Activated CD4-positive, alpha-beta T cell treated with anti-CD3 and anti-CD28 coated beads, Interleukin-2, amount 50 U/mL, for 48 hours (primary cell): ENCODE measurements at places on chromosomes 1 and 21.

DNA sequence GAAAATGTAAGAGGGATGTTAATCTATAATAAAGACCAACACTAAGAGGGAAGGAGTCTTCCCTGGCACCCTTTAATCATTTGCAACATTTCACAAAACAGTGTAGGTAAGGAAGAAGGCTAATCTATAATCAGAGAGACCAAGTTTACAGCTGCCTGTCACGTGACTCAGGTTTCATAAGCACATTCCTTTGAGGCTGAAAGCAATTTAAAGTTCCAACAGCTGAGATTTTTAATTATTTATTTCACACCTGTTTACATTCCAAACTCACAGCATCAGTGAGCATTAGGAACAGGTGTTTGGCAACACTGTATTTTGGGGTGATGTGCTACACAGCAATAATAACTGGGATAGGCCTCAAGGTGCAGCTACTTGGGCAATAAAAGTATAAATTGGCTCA is 75.7 kb upstream of the PGBD5 start:
- DNase-seq = no peak

- DNase-seq = no peak
Observed at GRCh38 chr1:54298284-54299033, 98.5 kb downstream of the MRPL37 start.

DNA sequence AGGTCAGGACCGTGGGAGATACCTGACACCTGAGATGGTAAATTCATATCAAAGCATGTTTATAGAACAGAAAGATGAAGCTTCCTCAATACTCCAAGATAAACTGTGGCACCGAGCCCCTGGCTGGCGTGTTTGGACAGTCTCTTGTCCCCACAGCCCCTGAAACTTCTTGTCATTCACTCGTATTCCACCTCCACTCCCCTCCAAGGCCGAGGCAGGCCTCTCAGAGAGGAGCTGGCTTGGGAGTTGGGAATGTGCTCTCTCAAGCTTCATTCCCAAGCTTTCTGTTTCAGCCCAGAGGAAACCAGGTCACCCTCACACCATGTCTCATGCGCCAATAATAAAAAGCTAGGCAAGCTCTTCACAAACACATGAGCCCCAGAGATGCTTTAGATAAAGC is 86.1 kb downstream of the NPHP4 start:
- no peak for DNase-seq

- DNase-seq = no peak
Observed at GRCh38 chr1:158020886-158021620, 27.6 kb downstream of the KIRREL1 start.

DNA sequence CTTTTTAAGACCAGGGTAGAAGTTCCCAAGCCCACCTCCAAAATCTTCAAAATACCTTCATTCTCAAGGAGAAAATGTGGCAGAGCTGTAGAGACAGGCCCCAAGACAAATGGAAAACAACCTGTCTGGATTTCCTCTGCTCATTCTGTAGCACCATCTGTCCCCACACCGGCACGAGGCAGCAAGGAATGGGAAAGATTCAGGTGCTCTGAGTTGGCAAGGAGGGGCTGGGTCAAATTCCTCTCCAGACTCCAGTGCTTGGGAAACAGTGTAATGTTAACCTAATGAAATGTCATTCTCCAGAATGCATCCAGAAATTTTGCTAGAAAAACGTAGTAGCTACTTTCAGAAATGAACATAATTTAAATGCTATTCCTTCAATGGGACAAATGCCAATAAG is 9.3 kb downstream of the PABPC4 start:
- no peak for DNase-seq

- DNase-seq = peak; percentile 53
Observed at GRCh38 chr1:235866205-235866912, at the start of gene LYST. Gene LYST (minus strand): TSS chr1:235866906. CDS start chr1:235830417, 36,489 bp downstream.

GRCh38 chr1:15952317-15953258 is 23.3 kb downstream of the ZBTB17 start:
- peak; percentile 65 for DNase-seq

GRCh38 chr1:113917400-113918082 is 11.6 kb upstream of the HIPK1 start:
- no peak for DNase-seq

DNA sequence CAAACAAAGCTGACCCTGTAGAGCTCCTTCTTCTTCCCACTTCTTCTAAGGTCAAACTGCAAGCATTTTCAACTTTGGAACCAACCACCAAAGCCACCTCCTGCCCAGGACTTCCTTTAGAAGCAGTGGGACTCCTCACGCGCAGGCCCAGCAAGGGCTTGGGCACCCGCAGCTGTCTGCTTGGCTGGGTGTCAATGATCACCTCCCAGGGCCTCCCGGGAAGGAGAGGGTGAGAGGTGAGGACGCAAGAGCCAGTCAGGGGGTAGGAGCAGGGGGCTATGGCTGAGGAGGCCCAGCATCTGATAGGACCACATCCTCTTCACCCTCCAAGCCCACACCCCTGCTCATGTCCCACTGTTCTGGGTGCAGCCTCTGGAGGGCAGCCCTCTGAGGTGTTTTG is 10.2 kb downstream of the KLHL21 start:
- no peak for DNase-seq

DNA sequence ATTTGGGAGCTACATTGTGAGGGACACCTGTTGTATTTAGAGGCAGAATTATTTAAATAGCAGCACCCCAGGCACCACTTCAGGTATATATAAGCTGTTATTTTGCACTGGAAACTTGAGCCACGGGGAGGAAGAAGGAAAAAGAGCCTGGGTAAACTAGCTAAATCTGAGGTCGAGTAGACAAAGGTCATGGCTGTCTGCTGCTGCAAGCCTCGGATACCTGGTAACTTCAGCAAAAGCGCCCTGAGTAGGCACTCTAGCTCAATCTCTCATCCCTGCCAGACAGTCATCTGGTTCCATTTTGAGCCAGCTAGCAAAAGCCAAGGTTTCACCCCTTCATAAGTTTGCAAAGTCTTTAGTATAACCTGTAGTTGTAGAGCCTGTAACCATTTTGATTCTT is 101.9 kb upstream of the ZNF644 start:
- DNase-seq = peak; percentile 7

DNA sequence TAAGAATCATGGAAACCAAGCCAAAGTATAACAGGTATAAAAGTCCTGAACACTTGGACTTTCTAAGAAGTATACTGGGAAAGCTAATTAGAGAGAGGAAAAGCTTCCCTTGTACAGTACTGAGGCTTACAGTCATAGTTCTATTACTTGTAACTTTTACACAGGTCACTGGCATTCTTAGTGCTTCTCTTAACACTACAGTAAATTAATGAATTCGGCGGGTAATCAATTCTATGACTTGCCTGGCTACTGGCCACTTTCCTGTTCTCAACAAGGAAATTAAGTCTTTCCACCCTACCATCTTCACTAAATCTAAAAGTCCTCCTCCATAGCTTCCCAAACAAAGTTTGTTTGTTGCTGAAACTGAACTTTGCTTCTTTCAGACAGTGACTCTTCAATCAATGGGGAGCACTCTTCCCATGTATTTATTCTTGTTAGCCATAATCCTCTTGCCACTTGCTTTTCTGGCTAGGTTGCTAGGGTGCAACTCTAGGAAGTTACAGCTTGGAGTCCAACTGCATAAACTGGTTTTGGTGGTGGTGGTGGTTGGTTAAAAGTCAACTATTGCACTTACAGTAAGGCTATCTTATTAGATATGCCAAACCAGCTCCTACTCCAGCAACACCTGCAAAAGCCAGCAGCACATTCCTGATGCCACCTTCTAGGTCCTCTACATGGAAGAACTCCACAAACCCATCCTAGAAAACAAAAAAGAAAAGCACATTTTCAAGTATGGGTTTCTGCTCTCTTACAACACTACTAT is 2.4 kb downstream of the MCL1 start:
- DNase-seq = no peak

DNA sequence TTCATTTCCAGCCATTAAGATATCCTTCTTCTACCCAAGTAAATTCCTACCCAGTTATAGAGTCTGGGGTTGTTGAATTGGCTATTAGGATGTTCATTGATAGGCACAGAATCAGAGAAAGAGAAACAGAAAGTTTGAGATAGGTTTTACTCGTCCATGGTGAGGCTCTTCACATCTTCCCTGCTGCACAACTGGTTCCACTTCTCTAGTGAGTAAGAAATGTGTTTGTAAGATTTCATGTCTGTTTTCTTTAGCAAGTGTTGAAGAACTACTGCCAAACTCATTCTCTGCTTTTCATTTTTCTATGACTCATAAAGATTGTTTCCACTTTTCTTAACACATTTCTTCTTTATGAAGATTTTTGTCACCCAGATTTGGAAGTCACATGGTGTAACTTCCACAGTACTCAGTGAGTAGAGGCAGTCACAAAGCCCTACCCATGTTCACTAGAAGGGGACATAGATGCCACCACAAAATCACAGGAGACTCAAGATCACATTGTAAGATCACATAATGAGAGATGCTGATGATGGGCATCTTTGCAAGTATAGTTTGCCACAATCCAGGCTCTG is 152.3 kb downstream of the SNX7 start:
- DNase-seq = no peak

GRCh38 chr1:67189953-67190352 is 23.7 kb downstream of the IL23R start:
- DNase-seq = no peak

DNA sequence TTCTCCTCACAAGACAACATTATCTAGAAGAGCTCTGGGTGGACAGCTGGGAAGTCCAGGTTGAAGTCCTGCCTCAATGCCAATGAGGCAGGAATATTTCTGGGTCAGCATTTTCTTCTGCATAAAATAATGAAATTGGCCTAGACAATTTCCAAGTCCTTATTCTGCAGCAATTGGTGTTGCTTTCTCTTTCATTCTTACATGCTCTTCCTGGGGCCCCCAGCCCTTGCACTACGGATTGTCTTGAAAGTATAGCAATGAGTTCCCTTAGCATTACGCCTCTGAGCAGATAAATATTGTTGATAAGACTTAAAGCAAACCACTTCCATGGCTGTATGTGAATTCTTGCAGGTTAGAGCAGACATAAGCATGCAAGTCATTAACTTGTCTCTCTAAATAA is 188.5 kb downstream of the TGFBR3 start:
- peak; percentile 53 for DNase-seq

GRCh38 chr1:21217812-21218596 is 41.3 kb upstream of the EIF4G3 start:
- DNase-seq = peak; percentile 72

GRCh38 chr1:20480243-20480944 is 5.6 kb downstream of the CAMK2N1 start:
- no peak for DNase-seq

DNA sequence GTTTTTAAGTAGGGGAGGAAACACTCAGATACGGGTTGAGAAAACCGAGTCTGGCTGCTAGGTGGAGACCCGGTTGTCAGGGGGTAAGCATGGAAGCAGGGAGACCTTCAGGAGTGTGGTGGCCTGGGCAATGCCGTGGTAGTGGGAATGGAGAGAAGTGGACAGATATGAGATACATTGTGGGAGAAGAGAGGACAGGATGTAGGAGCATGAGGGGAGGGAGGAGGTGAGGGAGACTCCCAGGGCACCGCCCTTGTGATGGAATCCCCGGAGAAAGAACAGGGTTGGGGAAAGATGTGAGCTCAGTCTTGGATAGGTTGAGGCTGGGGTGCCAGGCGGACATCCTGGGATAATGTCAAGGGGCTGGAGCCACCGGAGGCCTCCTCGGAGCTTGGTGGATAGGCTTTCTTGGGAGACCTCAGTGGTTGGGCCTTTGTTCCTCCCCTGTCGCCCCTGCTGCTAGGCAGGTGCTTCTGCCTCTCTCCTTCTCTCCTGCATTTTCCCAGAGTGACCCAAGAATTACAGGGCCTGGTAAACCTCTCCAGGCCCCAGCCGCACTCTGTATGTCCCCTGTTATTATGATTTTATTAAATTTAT is 21.3 kb downstream of the ZNF362 start:
- DNase-seq = no peak

DNA sequence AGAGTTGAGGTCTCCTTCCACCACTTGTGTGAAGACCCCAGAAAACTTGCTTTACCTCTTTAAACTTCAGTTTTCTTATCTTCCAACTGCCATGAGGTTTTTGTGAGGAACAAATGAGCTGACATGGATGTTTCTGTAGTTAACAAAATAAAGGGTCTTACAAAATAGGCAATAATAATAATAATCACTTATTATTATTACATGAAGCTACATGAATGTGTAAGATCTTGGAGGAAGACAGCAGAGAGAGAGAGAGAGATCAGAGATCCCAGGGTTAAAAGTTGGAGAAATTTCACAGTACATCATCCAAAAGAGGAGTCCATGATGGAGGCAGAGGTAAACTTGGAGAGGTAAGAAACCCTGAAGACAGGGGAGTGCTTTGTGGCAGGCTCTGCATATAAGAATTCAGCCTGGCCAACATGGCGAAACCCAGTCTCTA is 10.7 kb downstream of the RCC1 start:
- DNase-seq = no peak

DNA sequence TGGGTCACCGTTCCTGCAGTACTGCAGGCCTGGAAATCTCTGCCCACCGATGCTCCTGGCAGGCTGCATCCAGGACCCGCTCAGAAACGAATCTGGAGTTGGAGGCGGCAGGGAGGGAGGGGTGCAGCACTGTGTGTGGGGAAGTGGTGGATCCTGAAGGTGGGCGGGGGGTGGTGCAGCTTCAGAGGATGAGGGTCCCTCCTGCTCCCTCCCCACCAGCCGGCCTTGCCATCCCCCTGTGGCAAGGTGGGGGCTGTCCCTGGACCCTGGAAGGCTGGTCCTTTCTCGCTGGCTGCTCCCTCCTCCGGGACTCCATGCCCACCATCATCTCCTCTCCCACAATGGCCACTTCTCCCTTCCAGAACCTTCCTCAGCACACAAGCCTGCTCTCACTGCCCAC is 60.4 kb downstream of the B3GALT5 start:
- DNase-seq = no peak

GRCh38 chr1:4461726-4462290 is 192.6 kb upstream of the AJAP1 start:
- no peak for DNase-seq

DNA sequence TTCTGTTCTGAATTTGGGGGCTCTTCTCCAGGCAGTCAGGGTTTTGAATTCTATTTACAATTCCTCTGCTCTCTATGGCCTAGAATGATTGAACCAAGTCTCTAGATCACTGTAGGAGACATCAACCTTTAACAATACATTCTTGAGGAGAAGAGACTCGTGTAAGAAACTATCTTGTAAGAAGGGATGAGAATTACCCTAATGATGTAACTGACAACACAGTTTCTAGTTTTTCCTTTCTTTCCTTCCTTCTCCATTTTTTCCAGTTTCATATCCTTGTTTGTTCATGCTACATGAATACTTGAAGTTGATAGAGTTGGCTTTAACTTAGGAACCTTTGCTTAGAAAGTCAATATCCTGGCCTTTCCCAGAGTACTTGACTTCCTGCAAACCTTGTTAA is 1.3 kb upstream of the ATP1A1 start:
- no peak for DNase-seq

DNA sequence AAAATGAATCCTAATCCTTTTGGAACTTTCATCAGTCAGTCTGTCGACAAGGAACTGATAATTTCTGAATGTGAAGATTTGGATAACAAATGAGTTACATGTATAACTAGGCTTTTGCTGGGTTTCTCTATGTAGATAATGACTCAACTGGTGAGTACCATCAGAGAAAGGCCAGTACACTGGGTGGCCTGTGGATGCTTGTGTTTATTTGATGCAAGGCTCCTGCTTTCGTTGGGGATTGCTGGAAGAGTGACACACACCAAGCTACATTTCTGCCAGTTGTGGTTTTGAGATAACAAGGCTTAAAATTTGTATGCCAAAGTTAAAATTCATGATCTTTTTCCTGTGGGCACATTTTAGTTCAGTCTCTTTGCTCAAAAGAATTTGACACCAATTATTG is 115.7 kb upstream of the UBE2U start:
- DNase-seq = no peak
